Tibial nerve (tissue), 4 donors: ENCODE measurements at places on chromosomes 4 and X.

- no peaks in the 10 kb centered on the region for H3K27me3 ChIP-seq
- H3K4me1 ChIP-seq = no peaks in the 10 kb centered on the region
- no peak overlapping the region for H3K4me3 ChIP-seq
- H3K27ac ChIP-seq = no peak overlapping the region
These were observed 212.9 kb downstream of the TEX13C start for GRCh38 chrX:125532411-125533089.

- H3K36me3 ChIP-seq = no peaks in the 10 kb centered on the region
- H3K27ac ChIP-seq = no peak overlapping the region
- no peaks in the 10 kb centered on the region for H3K27me3 ChIP-seq
- no peaks in the 10 kb centered on the region for H3K4me1 ChIP-seq
- no peak for DNase-seq
These were observed 21.0 kb downstream of the COL4A6 start for GRCh38 chrX:108417257-108417656.

- no peaks in the 10 kb centered on the region for H3K36me3 ChIP-seq
- no peak for DNase-seq
- no peaks in the 10 kb centered on the region for H3K4me1 ChIP-seq
- H3K27me3 ChIP-seq = peaks cover 6% of the 10 kb centered on the region
- no peak overlapping the region for H3K27ac ChIP-seq
- no peak overlapping the region for H3K4me3 ChIP-seq
These were observed 82.8 kb downstream of the MAGEB10 start for GRCh38 chrX:27890611-27891010.

GRCh38 chr4:175633310-175633709, 178.8 kb downstream of the GPM6A start:
- no peak for DNase-seq
- H3K27ac ChIP-seq = no peak overlapping the region
- no peaks in the 10 kb centered on the region for H3K4me1 ChIP-seq
- no peak overlapping the region for H3K4me3 ChIP-seq

GRCh38 chrX:1476682-1477081, 24.0 kb upstream of the ASMTL start:
- H3K27ac ChIP-seq = no peak overlapping the region
- no peaks in the 10 kb centered on the region for H3K27me3 ChIP-seq
- no peak for DNase-seq
- H3K4me3 ChIP-seq = no peak overlapping the region
- H3K36me3 ChIP-seq = no peaks in the 10 kb centered on the region

GRCh38 chr4:151786158-151786495, 25.3 kb upstream of the GATB start:
- H3K27ac ChIP-seq = no peak overlapping the region
- no peaks in the 10 kb centered on the region for H3K27me3 ChIP-seq
- no peaks in the 10 kb centered on the region for H3K4me1 ChIP-seq
- no peaks in the 10 kb centered on the region for H3K36me3 ChIP-seq
- no peak overlapping the region for H3K4me3 ChIP-seq
- no peak for DNase-seq

DNA sequence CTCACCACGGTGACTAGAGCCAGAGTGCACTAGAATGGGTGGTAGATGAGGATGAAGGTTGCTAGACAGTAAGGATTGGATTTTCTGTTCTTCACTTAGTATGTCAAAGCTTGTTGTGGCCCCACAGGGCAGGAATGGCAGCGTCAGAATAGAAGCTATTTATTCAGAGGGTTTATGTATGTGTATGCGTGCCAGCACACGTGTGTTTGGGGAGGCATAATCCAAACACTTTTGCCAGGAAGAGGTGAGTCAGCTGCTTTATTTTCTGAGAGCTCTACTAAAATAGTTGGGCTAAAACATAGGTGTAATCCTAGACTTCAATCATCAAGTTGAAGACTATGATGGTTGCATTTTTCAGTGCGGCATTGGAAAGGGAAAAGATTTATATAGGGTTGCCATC, 1.2 kb upstream of the MAGEE2 start:
- no peaks in the 10 kb centered on the region for H3K27me3 ChIP-seq
- no peak overlapping the region for H3K27ac ChIP-seq
- DNase-seq = no peak
- no peaks in the 10 kb centered on the region for H3K4me1 ChIP-seq

DNA sequence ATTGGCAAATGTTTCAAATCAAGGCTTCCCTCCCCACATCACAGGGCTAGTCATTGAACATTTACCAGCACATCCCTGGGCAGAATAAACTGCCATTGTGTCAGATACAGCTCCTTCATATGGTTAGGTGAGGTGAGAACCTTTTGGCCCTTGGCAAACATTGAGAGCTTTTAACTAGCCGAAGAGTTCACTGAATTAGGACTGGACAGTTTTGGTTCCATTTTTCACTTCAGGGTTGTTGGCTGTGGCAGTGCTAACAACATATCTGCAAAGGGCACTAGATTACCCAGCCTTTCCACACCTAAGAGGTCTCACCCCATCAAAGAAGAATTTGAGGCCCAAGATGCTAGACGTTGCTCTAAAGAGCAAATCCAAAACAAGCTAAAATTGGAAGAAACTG, 180.7 kb downstream of the GUCY2F start:
- no peaks in the 10 kb centered on the region for H3K4me1 ChIP-seq
- no peak for DNase-seq
- no peak overlapping the region for H3K27ac ChIP-seq
- H3K4me3 ChIP-seq = no peak overlapping the region

DNA sequence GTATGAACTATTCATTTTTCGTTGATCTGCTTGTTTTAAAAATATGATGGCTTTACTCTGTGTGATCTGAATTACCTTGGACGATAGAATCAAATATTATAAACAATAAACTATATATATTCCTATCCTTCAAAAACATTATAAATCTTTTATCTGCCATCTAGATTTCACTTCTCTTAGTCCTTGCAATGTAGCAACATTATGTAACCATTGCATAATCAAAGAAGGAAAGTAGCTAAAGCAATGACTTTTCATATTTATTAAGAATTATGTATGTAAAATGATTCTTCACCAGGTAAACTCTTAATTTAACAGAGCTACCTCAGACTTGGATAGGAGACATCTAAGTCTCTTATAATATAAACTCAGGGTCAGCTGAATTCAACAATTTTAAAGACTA, 210.5 kb downstream of the ADAMTS3 start:
- H3K36me3 ChIP-seq = no peaks in the 10 kb centered on the region
- H3K27me3 ChIP-seq = no peaks in the 10 kb centered on the region
- no peak overlapping the region for H3K4me3 ChIP-seq
- no peak overlapping the region for H3K27ac ChIP-seq
- H3K4me1 ChIP-seq = no peaks in the 10 kb centered on the region
- no peak for DNase-seq

- no peak for DNase-seq
- no peaks in the 10 kb centered on the region for H3K36me3 ChIP-seq
- H3K27ac ChIP-seq = no peak overlapping the region
- no peaks in the 10 kb centered on the region for H3K27me3 ChIP-seq
- H3K4me3 ChIP-seq = no peak overlapping the region
These were observed 60.4 kb downstream of the HAND2 start for GRCh38 chr4:173469622-173470021.

DNA sequence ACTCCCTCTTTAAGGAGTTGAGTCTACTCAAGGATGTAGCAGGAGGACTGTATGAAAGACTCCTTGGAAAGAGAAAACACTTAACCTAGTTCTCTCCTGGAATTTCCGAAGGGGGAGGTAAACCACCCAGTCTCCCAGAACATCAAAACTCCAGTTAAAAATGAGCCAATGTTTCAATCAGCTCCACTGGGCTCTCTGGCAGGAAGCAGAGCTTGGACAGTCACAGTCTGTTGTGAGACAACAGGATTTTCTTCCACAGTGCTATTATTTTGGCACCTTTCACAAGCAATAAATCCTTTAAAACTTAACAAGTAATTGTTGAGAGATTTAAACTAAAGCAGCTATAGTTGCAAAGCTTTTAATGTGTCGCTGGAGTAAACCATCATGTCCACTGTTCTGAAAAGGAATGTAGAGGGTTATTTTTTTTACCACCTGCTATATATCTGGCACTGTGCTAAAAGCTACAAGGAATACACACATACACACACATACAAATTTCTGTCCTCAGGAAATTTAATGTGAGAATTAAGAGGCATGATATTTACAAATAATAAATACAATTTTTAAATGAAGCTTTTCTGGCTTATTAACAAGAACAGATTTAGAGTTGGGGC, 229.2 kb upstream of the INTU start:
- H3K27ac ChIP-seq = no peak overlapping the region
- H3K36me3 ChIP-seq = no peaks in the 10 kb centered on the region
- DNase-seq = no peak
- no peak overlapping the region for H3K4me3 ChIP-seq
- H3K4me1 ChIP-seq = no peaks in the 10 kb centered on the region

GRCh38 chrX:137387646-137388045, 178.3 kb upstream of the ZIC3 start:
- no peak overlapping the region for H3K4me3 ChIP-seq
- no peak for DNase-seq
- no peaks in the 10 kb centered on the region for H3K4me1 ChIP-seq
- H3K27ac ChIP-seq = no peak overlapping the region
- no peaks in the 10 kb centered on the region for H3K27me3 ChIP-seq
- H3K36me3 ChIP-seq = no peaks in the 10 kb centered on the region

- no peaks in the 10 kb centered on the region for H3K36me3 ChIP-seq
- no peak overlapping the region for H3K4me3 ChIP-seq
- no peaks in the 10 kb centered on the region for H3K4me1 ChIP-seq
- DNase-seq = no peak
- no peak overlapping the region for H3K27ac ChIP-seq
These were observed 153.9 kb downstream of the UNC5C start for GRCh38 chr4:95394752-95395306.

DNA sequence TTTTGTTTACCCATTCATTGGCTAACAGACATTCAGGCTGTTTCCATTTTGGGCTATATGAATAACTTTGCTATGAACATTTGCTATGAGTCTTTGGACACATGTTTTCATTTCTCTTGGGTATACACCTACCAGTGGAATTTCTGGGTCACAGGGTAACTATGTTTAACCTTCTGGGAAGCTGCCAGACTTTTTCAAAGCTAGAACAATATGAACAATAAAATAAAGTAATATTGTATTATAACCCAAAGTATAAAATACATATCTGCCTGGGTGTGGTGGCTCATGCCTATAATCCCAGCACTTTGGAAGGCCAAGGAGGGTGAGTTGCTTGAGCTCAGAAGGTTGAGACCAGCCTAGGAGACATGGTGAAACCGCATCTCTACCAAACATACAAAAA, 90.6 kb downstream of the DLG3 start:
- H3K27ac ChIP-seq = no peak overlapping the region
- H3K4me3 ChIP-seq = no peak overlapping the region
- DNase-seq = no peak
- no peaks in the 10 kb centered on the region for H3K27me3 ChIP-seq
- H3K4me1 ChIP-seq = no peaks in the 10 kb centered on the region
- no peaks in the 10 kb centered on the region for H3K36me3 ChIP-seq
